ENCODE measurements at places on chromosomes 5 and 9. TPM values are rescaled to one million over a fixed set of nuclear protein-coding genes. Genes with fewer than 3 reads are reported as not detected.

DNA sequence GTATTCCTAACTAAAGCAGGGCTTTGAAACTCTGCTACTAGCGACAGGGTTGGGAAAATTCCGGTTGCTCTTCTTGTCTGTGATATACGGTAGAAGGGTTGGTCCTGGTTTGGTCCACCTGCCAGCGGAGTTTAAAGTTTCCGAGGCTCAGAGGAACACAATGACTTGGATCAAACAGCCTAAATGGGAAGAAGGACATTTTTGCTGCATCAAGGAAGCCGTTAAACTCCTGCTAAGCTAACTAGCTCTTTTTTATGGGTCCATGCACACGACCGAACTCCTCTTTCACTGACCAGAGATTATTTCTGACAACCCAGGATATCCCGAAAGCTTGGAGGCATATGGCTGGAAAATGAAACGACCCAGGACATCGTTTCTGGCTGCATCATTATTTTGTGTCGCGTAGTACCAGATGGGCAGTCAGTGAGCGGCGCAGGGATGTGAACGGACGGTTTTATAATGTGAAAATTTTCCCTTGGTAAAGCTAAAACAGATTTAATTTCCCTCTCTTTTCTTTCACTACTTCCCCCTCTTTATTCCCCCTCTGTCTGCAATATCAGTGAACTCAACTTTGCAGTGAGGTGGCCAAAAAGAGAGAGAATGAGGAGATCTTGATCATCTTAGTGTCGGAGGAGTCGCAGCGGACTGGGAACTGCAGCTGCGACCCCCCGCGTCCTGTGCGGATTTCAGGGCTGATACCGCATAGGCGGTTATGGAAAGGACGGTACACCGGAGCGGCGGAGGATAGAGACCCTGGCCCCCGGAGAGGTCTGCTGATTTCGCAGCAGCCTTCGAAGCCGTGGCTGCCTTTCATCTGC is at the start of gene LURAP1L:
TSS of gene LURAP1L (plus strand) at position 160 of the 818 bp plus-strand sequence. CDS start 696 bp downstream, outside the sequence.
- no peak for DNase-seq

DNA sequence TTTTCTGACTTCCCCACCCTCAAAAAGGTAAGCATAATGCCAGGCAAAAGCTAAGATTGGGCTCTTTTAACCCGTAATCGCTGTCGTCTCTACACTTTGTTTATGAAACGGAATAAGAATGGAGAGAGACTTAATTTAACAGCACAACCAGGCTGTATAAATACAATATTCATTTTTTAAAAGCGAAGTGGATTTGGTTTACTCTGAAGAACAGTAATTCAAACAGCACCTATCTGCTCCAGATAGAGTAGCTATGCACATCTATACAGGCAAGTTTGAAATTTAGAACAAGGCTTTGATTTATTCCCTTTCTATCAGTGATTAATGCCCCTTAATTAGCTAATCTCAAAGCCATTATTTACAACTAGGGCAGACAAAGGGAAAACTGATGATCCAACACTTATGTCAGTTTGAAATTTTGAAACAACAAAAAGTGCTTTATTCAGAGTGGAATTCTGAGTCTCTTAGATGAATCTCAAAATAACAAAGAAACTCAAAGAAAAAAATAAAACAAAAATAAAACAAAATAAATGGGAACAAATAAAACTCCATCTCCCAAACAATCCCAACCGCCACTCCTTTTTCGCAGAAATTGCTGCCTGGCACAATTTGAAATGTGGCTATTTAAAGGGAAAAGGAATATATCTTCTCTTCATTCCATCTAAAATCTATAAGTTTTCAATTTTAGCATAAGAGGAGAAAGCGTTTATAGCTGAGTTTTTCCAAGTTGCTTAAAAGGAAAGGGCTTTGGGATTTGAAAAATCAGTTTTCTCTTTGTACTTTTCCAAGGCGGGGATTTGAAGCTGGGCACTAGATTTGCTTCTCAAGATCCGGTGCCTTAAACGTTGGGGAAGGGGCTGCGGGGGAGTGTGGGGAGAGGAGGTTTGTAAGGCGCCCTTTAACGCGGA is 298.6 kb downstream of the PARP8 start:
- DNase-seq = no peak

- no peak for DNase-seq
Measured at GRCh38 chr9:112531666-112532282, 45.1 kb downstream of the KIAA1958 start.

GRCh38 chr9:98225015-98225442 is 30.4 kb downstream of the TBC1D2 start:
- DNase-seq = no peak

GRCh38 chr5:172469697-172470096 is 15.4 kb upstream of the SH3PXD2B start:
- no peak for DNase-seq

DNA sequence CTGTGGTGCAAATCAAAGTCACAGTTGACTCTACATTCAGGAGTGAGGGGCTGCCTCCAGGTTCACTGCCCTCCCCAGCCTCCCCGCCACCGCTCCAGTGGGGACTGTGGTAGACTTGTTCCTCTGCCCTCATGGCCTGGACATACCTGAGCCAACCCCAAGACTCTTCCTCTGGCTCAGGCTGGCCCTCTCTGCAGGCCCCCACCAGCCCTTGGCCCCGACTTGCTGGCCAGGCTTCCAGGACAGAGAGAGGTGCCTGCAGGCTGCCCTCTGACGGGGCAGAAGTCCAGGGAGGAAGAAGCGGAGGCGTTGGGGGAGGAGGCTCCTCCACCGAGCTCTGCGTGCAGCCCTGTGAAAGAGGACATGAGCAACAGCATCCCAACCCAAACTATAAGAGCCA is 2.8 kb upstream of the SARDH start:
- DNase-seq = no peak

GRCh38 chr5:82924226-82925060 is 152.8 kb downstream of the TMEM167A start:
- no peak for DNase-seq

- no peak for DNase-seq
Measured at GRCh38 chr9:27355166-27355565, 58.2 kb upstream of the EQTN start.

DNA sequence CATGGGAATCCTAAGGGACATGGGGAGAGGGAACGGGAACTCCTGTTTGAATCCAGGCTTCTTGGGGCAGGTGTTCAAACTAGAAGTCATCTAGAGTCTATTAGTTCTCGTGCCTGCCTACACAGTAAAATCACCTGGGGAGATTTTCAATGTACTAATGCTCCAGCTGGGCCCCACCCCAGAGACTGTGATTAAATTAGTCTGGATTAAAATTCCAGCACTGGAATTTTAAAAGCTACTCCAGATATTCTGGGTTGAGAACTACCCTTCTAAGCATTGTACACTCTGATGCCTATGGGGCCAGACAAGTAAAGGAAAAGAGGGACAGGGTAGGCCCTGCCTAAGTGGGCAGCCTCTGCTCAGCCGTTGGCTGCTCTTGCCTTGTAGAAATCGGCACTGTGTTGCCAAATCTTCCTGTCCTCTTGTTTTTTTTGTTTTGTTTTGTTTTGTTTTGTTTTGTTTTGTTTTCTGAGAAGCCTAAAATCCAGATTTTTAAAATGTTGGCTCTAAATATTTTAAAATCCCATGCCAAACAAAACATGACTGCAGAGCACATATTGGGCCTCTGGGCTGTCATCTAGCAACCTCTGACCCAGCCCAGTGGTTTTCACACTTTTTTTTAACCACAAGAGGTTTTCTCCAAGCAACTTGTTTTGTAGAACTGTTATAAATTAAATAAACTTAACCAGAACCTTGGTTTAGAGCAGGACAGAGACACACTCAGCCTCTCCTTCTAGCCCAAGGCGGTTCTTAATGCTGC is 29.0 kb downstream of the ADRB2 start:
- DNase-seq = no peak

- DNase-seq = no peak
Measured at GRCh38 chr9:120538339-120538738, 41.6 kb downstream of the CDK5RAP2 start.

- no peak for DNase-seq
Measured at GRCh38 chr5:58450018-58450417, 9.9 kb downstream of the PLK2 start.

- no peak for DNase-seq
Measured at GRCh38 chr5:34775886-34776285, 63.1 kb upstream of the TTC23L start.

C5orf58 gene
- not detected for total RNA-seq

BSPRY gene
- total RNA-seq = 3.4 TPM

LHX3 gene
- total RNA-seq = not detected

SPINK4 gene
- total RNA-seq = not detected

SOHLH1 gene
- total RNA-seq = not detected

F2RL2 gene
- total RNA-seq = 3.3 TPM

TMC1 gene
- 0.22 TPM for total RNA-seq

PCDHA3 gene
- total RNA-seq = 0.32 TPM
